ENCODE measurements at places on chromosomes 12 and 14.

DNA sequence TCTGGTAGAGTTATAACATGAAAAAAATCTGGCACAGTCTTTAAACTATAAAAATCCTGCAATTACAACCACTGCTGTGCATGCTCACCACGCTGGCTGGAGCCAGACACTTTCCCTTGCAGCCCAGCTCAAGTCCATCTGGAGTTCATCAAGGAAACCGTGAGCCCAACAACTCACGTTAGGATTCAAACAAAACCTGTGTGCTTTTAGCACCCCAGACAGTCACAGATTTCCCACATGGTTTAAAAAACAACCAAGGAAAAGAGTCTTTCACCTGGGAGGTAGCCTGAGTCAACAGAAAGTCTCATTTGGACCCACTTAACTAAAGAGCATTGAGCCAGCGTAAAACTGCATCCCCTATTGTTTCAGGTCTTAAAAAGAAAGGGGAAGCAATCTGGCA is 4.7 kb downstream of the LRIG3 start:
- DNase-seq, result peak; percentile 72

DNA sequence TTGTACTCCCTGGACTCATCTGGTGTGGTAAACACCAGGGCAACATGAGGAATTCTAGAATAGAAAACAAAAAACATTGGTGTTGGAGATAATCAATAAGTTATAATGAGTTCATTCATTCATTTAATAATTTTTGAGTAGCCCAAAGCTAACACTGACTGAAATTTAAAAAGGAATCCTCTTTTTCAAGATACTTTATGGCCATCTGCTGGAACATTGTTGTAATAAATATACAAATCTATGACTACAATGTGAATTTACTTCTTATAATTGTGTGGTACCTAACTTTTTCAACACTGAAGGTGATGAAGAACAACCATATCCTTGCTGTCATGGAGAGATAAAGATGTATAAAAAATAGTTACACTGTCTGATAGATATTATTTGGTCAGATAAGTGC is 687.3 kb upstream of the MIS18BP1 start:
- DNase-seq, result no peak

DNA sequence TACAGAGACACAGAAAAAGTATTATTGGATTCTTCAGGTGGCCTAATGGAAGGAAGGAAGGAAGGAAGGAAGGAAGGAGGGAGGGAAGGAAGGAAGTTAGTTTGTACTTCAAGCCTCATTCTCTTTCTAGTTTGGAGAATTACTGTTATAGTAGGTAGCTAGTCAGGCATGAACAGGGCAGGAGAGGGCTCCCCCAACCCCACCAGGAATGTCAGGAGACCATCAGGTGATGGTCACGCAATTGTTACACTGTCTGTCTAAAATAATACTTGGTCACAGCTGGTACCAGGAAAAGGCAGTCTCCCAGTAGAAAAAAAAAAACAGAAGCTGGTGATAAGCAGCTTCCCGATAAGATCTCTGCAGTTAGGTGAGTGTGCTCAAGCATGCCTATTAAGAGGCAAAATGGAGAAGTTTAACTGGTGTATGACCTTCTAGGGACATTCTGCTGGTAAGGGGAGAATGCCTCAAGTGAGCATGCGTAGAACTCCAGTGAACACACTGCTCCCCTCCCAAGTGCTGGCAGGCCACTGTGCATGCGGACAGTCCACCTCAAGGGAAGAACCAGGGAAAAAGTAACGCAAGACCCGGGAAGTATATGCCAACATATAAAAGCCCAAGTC is 358.4 kb upstream of the SOX5 start:
- DNase-seq, result no peak

DNA sequence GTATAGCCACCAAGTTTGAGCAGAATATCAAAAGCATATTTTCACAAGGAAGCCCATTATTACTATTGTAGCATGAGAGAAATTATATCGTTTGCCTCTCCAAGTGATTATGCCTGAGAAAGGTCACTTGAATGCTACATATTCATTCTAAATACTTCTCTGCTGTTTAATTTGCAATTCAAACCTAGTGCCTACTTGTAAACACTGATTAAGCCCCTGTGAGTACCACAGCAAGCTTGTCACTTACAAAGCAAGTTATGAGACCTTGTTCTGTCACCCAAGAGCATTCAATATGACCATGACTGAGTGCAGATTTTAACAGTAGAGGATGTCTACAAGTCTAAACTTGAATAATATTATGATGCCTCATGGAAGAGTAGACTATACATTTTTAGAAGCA is 124.7 kb upstream of the SSTR1 start:
- no peak for DNase-seq

- DNase-seq, result no peak
These were observed 38.7 kb downstream of the DDX51 start for GRCh38 chr12:132105467-132105866.

DNA sequence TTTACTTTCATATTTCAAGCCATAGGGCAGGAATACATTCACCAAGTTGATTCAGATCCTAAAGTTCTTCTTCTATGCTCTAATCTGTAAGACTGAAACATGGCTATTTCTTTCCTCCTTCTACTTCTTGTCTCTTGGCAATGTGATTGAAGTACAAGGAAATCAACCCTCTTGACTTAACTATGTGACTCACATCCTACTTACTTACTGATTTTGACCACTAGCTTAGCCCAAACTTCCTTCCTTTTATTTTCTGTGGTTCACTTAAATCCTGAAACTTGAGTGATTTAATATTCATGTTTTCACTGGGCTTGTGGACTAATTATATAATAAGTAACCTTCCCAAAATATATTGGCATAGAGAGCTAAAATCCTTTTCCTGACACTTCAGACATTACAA is 111.2 kb upstream of the NOVA1 start:
- peak; percentile 58 for DNase-seq

DNA sequence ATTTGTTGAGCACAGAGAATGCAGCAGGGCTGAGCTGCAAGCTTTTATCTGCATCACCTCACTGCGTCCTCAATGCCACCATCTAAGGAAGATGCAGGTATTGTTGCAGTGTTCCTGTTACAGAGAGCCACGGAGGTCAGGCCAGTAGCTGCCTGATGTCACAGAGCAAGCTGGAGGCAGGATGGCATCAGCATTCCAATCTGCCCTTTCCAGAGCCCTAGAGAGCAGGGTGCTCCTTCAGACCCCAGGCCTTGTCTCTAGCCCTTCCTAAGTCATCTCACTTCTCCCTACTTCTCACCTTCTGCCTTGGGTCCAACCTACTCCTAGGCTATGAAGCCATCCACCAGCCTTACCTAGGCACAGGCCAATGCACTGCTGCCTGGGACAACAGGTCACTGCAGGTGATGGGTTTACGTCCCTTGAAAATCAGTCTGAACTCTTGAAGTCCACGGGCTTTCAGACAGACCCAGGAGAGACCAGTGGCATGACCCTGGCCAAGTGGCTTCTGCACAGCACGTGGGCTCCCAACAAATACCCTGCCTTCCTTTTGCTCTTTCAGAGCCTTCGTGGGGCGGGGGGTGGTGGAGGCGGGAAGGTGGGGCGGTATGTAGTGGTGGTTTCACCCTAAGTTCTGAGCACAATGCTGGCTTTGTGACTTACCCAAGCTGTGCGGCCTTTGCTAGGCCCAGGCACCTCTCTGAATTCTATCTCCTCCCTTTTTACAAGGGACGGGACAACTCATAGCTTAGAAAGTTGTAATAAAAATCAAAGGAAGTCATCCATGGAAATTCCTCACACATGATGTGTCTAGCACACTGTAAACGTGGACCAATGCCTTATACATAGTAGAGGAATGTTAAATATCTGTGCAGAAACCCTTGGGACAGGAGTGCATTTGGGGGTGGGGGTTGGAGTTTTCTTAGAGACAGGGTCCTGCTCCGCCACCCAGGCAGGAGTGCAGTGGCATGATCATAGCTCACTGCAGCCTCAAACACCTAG is 136.0 kb downstream of the KSR2 start:
- peak; percentile 27 for DNase-seq

- peak; percentile 34 for DNase-seq
These were observed 143.5 kb upstream of the AMIGO2 start for GRCh38 chr12:47223031-47223847.

DNA sequence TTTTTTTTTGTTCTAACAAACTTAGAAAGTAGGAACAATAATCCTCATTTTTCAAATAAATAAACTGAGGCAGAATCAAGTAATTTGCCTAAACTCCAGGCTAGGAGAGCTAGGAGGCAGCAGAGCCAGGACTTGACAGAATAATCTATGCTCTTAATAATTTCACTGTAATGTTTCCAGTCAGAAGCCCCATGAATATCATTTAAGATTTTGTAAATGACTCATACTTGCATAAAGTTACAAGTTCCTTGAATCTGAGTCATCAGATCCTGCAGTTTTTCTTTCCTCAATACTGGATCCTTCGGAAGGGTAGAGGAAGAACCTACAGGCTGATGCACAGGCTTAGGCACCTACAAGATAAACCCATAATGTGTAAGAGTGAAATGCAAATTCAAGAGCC is 29.0 kb downstream of the CAPRIN2 start:
- peak; percentile 62 for DNase-seq

DNA sequence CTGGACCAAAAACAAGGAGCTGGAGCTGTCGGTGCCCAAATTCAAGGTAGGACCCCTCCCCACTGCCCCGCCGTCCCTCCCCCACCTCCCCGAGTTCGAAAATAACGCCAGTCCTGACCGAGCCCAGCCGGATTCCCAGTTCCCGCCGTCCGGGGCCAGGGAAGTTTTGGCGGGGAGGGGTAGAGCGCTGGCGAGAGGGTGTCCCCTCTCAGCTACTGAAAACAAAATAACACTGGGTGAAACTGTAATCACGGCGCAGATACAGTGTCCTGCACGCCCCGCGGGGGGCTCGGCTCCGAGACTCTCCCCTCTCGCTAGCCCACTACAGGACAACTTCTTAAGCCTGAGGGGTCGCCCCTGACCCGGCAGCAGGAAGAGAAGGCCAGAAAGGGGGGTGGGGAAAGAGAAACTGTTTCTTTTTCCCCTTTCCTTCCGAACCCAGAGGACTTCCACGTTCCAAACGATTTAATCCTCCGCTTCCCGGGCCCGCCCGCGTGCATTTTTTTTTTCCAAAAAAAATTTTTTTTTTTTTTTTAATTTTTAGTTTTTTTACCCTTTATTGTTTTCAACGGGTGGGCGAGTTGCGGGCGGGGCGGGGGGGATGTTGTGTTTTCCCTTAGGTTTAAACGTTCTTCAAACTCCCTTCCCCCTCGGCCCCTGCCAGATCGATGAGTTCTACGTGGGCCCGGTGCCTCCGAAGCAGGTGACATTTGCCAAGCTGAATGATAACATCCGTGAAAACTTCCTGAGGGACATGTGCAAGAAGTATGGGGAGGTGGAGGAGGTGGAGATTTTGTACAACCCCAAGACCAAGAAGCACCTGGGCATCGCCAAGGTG is 1.6 kb downstream of the SETD1B start:
- DNase-seq, result peak; percentile 48

DNA sequence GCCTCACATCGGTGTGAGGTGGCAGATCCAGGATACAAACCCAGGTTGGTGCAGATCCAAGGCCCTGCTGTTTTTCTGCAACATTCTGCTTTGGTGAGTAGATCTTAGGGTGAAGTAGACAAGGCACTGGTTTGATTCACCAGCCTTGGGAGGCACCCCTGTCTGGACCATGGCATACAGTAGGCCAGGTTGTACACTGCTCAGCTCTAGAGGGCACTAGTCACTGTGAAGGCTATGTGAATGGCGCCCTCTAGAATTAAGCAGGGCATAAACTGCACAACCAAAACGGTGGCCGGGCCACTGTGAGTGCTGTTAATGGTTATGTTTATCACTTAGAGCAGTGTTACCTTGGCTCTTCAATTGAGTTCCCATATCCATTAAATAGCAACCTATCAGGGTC is 280.6 kb upstream of the PWP1 start:
- peak; percentile 40 for DNase-seq

DNA sequence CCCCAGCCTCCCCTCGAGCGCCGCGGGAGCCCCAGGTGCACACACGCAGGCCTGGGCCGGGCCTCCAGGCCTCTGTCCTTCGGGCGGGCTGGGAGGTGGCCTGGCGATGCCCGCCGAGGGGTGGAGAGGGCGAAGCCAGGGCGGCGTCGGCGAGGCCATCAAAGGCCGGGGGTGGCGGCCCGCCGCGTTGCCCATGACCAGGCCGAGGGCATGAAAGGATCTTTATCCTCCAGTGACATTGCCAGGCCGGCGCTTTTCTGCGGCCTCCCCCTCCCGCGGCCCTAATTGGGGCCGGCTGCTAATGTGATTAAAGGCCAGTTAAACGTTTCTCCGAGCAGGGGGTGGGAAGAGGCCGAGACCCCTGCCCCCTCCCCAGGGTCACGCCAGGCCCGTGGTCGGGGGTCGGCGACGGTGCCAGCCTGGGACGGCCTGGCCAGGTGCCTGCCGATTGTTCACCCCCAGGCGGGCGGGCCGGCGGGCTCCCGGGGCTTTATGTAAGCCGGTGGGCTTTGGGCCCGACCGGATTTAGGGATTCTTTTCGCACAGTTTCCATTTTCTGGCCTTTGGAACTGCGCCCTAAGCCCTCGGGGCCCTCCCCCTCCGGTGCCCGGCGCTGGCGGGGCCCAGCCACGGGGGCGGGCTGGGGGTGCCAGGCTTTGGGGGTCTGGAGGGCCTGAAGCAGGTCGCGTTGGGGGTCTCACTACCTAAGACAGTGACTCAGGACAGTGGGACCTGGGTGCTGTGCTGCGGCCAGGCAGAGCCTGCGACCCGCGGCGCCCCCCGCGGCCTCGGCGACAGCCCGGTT is 103.2 kb upstream of the DIO3 start:
- no peak for DNase-seq

DNA sequence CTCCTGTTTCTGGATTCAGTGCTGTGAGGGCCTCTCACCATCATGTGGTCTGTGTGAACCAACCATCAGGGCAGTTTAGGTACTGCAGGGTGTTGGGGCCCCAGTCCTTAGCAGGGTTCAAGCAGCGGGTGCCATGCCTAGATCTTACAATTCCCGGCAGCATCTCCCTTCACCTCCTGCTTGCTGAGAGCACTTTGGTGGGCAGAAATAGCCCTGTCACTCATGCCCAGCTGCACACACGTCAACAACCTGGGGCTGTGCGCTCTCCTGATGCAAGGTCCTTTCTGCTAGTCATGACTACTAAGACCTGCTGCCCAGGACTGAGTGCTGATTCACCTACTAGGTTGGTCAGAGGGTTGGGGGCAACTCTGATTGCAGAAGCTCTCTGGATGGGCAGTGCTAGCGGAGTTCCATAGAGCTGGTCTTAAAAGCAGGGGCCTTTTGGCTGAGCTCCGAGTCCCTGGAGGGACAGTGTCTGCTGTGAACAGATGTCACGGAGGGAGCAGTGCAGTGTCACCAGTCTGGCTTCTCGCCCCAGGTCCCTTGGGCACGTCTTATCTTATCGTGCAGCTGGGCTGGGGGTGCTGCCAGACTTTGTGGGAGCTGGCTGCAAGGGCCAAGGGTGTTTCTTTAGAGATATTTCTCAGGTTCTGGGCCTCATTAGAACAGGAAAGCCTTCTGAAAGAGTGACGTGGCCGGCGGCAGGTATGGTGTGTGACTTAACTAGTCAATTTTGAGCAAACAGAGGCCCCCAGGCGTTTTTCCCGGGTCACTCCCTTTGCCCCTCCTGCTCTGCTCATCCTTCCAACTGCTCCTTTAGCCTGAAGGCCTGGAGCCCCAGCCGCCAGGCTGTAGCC is 71.8 kb downstream of the NINJ2 start:
- DNase-seq, result no peak

DNA sequence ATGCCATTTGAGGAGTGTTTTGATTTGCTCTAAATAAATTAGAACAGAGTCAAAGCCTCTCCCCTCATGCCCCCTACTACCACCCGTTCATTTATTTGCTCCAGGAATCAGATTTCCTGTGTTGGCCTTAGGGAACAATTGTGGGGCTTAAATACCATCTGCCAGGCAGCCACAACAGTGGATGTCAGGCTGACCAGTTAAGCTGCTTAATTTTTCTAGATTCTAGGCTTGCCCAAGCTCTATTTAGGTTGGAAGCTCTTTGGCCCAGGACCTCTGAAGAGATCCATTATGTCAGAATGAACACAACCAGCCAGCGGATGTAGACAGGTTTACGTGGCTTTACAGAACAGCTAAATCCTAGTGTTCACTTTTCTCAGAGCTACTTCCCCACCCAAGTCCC is 1.0 kb upstream of the TIMELESS start:
- no peak for DNase-seq

Data from astrocyte of the hippocampus (primary cell).